ENCODE measurements at places on chromosomes 12 and 14. TPM values are rescaled to one million over a fixed set of nuclear protein-coding genes. Genes with fewer than 3 reads are reported as not detected.
A peak's percentile ranks its signal among the peaks of the same experiment; 100 is the strongest.

GRCh38 chr14:68681256-68682011 is 111.4 kb downstream of the ZFP36L1 start:
- no peak for DNase-seq

DNA sequence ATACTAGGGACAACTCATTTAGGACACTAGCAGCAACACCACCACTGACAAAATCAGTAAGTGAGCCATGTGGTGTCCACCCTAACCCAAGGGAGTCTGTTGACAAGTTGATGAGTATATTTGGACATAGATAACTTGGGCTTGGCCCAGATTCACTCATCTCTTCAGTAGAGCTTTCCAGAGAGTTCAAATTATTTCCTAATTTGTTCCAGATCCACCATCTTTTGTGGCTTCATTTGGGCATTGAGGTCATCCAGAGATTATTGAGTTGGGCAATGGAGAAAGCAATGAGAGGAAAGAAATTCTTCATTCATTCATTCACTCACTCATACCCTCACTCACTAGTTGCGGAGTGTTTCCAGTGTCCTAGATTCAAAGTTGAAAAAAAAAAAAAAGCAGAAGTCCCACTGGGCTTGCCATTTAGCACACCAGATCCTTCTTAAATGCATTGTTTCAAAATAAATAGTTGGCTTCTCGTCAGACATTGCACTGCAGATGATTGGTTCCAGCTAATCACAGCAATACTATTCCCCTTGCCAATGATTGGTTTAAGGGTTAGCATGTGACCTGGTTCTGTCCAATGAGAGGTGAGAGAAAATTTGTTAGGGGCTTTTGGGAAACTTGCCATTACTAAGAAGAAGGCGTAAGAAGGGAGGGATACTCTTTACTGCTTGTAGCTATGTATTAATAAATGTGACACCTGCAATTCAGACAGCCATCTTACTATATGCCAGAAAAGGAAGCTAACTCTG is 31.8 kb upstream of the WSCD2 start:
- DNase-seq, result no peak

DNA sequence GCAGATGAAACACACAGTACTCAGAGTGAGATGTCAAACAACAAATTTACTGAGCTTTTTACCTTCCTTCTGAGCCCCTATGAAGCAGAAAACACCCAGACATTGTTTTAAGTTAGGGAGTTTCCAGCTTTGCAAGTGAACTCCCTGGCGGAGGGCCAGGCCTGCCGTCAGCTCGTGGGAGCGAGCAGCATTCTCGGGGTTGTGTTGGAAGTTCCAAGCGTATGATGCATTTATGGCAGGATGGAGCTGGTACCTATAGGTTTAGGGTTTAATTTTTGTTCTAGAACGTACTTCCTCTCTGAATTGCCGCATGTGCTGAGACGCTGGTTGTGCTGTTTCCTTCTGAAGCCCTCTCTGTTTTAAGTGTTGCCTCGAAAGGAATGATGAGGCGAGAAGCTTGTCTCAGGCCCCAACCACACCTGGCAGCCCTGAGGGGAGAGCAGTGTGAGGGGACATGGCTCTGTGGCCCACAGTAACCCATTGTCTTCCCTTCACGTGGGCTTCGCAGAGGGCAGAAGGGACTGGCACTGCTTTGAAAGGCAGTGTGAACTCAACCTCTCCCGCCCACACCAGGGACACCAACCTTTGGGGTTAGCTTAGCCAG is 76.6 kb downstream of the SSPN start:
- peak; percentile 34 for DNase-seq

R3HDM2 gene
- 12.3 TPM for total RNA-seq

DNA sequence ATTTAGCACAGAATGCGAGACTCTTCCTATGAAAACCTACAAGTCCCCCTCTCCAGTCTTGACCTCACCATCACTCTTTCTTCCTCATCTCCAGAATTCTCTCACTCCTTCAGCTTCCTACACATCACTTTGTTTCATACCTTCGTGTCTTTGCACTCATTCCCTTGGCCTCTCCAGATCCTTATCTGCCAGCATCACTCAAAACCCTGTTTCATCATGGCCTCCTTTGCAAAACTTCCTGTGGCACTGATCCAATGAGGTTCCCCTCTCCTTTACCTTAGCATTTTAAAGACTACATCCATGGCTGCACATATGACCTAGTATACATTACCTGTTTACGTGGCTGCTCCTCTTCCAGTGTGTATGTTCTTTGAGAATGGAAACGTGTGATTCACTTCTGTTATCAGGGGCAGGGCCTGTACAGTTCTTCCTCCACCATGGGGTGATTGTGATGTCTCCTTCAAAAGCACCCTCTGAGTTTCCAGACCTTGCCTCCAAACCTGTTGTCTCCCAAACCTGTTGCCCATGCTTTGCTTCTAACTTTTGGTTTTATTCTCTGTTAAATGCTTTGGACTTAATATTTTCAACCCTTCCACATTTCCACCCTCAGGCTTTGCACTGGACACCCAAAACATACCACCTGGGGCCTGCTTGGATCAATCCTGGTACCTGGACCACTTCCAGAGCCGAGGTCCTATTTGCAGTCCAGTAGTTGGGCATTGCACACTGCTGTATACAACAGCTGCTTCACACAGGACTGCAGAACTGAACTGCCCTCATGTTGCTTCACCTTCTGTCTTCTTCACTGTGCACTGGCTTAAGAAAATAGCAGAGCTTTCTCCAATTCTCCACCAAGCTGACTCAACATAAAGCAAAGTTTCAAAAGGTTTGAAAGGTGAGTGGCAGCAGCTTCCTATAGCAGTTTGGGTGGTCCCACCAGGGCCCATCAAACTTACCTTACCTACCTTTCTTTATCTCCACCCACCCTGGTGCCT is 131.7 kb downstream of the LLPH start:
- no peak for DNase-seq

NINJ2 gene
- not detected for total RNA-seq

DNA sequence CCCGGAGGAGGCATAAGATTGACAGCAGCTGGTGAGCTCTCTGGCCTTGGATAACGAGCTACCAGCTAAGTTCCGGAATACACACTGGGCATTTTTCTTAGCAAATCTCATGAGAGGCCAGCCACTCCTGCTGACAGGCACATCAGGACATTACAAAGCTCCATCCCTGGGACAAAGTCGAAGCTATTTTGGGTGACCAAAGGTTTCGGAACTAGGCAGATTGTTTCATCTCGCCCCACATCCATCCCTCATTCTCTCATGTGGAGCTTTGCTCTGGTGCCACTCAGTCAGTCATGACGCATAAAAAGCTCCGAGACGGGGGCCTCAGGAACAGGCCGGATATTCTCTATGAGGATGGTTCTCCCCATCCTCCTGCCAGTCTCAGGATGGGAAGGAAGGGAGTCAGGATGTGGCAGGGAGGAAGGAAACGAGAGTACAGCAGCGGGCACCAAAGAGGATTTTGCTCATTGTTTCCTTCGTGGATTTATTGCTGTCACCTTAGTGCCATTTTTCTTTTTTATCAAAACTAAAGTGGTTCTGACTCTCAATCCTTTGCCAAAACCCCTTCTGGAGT is 253.1 kb upstream of the FKBP4 start:
- DNase-seq, result no peak

DNA sequence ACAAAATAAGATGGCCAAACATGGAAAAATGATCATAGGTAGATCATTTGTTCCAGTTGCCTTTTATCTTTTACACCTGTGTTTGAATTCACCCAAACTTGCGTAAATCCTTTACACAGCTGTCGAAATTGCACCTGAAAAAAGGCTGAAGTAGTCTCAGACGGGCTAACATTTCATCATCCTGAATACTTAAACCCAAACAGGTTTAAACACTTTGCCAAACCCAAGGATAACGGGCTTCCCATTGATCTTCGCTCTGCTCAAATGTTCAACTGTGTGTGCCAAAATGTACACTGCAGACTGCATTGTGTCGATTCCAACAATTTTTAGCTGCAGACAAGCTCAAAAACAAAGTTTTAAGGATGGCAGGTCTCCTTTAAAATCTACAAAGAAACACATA is 288.7 kb upstream of the DDHD1 start:
- DNase-seq, result no peak

GRCh38 chr12:53612978-53613377 is 13.2 kb downstream of the ATF7 start:
- no peak for DNase-seq

DNA sequence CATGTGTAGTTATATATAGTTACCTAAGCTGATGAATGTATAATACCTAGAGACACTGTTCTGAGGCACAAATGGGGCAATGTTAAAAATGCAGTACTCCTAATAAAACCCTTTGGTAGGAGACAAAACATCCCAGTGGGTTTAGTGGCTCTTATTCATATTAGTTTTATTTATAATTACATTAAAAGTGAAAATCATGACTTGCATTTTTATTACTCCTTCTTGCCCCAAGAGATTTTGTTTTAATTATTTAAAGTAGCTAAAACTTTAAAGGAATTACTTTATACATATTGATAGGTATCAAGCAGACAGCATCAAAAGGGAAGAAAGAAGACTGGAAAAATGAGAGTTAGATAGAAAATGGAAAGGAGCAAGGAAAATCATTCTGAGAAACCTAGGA is 688.6 kb downstream of the GALC start:
- no peak for DNase-seq

GRCh38 chr14:62209287-62209899 is 447.2 kb downstream of the SNAPC1 start:
- DNase-seq, result peak; percentile 19

GRCh38 chr12:55717011-55718007 is 1.5 kb downstream of the BLOC1S1 start:
- DNase-seq, result no peak

SOAT2 gene
- total RNA-seq, result 0.06 TPM

LMNTD1 gene
- not detected for total RNA-seq

NFE2 gene
- total RNA-seq, result 1.2 TPM

- DNase-seq, result no peak
Measured at GRCh38 chr12:3961591-3961990, 88.4 kb upstream of the PARP11 start.

DIP2B gene
- total RNA-seq, result 9.0 TPM

GRCh38 chr14:39446131-39446744 is 14.0 kb upstream of the FBXO33 start:
- no peak for DNase-seq

DNA sequence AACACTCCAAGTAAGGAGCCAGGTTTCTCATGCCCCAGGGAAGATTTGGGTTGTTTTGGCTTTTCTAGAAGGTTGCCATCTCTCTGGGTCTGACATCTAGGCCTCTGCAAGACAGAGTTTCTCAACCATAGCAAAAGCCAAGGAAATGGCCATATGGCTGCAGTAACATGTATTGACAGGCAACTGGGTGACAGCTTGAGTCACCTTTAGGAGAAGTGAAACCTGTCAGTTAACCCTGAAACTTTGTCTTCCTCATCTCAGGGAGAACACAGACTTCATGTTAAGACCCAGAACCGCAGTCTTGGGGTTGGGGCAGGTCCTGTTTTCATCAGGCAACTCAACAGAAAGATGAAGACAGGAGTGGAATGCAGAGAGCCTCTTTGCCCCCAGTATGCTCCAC is 46.0 kb upstream of the PLBD1 start:
- no peak for DNase-seq

GRCh38 chr12:42582050-42582449 is 7.5 kb downstream of the PRICKLE1 start:
- no peak for DNase-seq

GRCh38 chr14:106652494-106652893 is 1126.1 kb downstream of the TMEM121 start:
- DNase-seq, result no peak

GRCh38 chr12:127623362-127623761 is 643.6 kb upstream of the TMEM132C start:
- DNase-seq, result no peak

DNA sequence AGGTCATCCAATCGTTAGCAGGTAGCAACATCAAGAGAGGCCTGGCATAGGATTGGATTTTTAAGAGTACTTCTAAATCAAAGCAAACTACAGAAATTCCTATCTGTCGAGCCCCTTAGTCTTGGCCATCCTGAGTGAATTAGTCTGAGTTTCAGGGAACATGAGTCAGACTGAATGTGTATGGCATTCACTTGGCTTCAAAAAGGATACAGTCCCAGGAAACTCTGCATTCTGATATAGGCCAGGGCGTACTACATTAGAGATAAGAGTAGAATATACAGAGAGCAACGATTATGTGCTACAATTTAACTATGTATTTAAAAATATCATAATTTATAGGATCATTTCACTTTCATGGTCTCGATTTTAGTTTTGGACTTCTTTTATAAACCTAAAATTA is 242.2 kb downstream of the SOX5 start:
- no peak for DNase-seq

DNA sequence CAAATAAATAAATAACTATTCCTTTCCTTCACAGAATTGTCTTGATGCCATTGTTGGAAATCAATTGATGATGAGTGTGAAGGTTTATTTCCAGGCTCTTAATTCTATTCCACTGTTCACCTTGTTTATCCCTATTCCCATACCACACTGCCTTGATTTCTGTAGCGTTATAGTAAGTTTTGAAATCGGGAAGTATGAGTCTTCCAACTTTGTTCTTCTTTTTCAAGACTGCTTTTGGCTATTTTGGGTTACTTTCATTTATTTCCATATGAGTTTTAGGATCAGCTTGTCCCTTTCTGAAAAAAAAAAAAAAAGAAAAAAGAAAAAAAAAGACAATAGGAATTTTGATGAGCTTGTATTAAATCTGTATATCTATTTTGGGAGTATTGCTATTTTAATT is 9.3 kb upstream of the CDK2AP1 start:
- DNase-seq, result no peak

DNA sequence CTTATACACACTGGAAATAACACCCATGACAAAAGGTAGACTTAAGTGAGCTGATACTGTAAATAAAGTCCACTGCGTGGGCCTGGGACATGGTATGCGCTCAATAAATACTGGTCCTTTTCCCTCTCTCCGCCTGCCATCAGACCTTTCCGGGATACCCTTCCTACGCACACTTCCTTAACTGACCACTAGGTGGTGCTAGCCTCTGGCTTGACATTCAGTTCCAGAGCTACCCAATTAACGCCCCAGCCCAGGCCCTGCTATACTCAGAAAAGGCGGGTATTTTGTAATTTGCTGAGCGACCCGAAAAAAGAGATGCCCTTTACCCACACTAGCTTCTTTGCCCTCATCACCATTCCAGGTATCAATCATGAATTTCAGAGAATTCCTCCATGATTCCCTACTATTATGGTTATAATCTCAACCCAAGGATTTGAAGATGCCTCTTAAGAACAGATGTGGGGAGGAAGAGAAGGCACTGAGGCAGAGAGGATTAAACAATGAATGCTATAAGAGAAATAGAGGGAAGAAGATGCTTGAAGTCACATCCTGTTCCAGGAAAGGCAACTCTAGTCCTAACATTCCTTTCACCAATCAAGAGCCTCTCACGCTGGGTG is 3.9 kb upstream of the LRP1 start:
- DNase-seq, result peak; percentile 67

GRCh38 chr12:30828686-30829085 is 73.9 kb upstream of the CAPRIN2 start:
- no peak for DNase-seq

SRRM4 gene
- total RNA-seq, result 0.04 TPM

APOF gene
- total RNA-seq, result not detected

GRCh38 chr12:123141615-123142517 is 9.0 kb downstream of the PITPNM2 start:
- DNase-seq, result peak; percentile 76

DNA sequence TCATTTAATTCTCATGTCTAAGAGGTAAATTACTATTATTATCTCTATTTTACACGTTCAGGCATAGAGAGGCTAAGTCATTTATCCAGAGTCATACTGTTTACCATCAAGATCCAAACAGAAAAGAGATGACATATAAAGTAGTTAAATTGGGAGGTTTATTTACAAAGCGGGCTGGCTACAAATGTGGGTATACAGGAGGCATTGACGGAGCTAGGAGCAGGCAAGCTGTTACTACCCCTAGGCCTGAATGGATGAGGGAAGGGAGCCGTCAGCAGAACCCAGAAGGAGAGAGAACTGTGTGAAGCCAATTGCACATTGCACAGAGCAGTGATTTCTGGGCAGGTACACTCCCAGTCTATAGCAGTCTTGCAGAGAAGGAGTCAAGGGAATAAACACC is 39.8 kb downstream of the DACT1 start:
- no peak for DNase-seq

Data from H4 (cell line).